ENCODE measurements at places on chromosomes 5 and 9. TPM values are rescaled to one million over a fixed set of nuclear protein-coding genes. Genes with fewer than 3 reads are reported as not detected.

Gene GPR107
- total RNA-seq = 16.2 TPM

Gene RFESD
- total RNA-seq = 1.9 TPM

Gene CAMK4
- total RNA-seq = 0.11 TPM

Gene FGD3
- 2.2 TPM for total RNA-seq

Gene GCNT4
- 0.20 TPM for total RNA-seq

Gene OBP2B
- total RNA-seq = not detected

Gene TRIM14
- total RNA-seq = 2.0 TPM

Gene MYORG
- total RNA-seq = 7.4 TPM

Gene C5orf47
- not detected for total RNA-seq

Gene OR1Q1
- not detected for total RNA-seq

Gene PCDHA9
- total RNA-seq = 0.04 TPM

Gene ANKRD18B
- not detected for total RNA-seq

Gene NOL6
- 12.5 TPM for total RNA-seq

Gene ORM1
- not detected for total RNA-seq

Gene SOHLH1
- not detected for total RNA-seq

Gene PCDHGA5
- 4.0 TPM for total RNA-seq

Gene GPR150
- total RNA-seq = not detected

Gene TAF11L5
- not detected for total RNA-seq

Gene HMGCS1
- 6.3 TPM for total RNA-seq

Gene ROPN1L
- 2.2 TPM for total RNA-seq

Gene FBP2
- total RNA-seq = not detected

Gene ENDOG
- total RNA-seq = 74.4 TPM

Gene ANKRD18A
- total RNA-seq = 1.3 TPM

Gene ADRB2
- total RNA-seq = 7.7 TPM

Gene PCDHGC4
- 1.7 TPM for total RNA-seq

Gene FGF10
- 0.19 TPM for total RNA-seq

Gene HSPB3
- total RNA-seq = 338 TPM

Gene LOX
- total RNA-seq = 10.1 TPM

Gene GLRA1
- total RNA-seq = not detected

Gene CDH9
- not detected for total RNA-seq

Gene RAPGEF6
- total RNA-seq = 14.0 TPM

Gene FAM153A
- total RNA-seq = 1.4 TPM

Gene DYNC2I2
- 33.1 TPM for total RNA-seq

Gene CNTRL
- total RNA-seq = 3.3 TPM

Gene PTGR1
- total RNA-seq = 23.9 TPM

Gene PCDHGB1
- total RNA-seq = 2.4 TPM

Gene PHYHD1
- total RNA-seq = 21.3 TPM

Gene INSL4
- total RNA-seq = not detected

Gene MAP1B
- 558 TPM for total RNA-seq

Gene SLC6A3
- total RNA-seq = 0.16 TPM

Gene PDE6A
- 0.08 TPM for total RNA-seq

Gene KLHL3
- total RNA-seq = 24.6 TPM

Gene HTR1A
- not detected for total RNA-seq

Gene EPB41L4A
- total RNA-seq = 13.8 TPM

Gene KCNV2
- total RNA-seq = not detected
